Activated gamma-delta T cell treated with Interleukin-2 at 50 U/mL for 16 hours (primary cell): ENCODE measurements at places on chromosomes 13 and 19.

DNA sequence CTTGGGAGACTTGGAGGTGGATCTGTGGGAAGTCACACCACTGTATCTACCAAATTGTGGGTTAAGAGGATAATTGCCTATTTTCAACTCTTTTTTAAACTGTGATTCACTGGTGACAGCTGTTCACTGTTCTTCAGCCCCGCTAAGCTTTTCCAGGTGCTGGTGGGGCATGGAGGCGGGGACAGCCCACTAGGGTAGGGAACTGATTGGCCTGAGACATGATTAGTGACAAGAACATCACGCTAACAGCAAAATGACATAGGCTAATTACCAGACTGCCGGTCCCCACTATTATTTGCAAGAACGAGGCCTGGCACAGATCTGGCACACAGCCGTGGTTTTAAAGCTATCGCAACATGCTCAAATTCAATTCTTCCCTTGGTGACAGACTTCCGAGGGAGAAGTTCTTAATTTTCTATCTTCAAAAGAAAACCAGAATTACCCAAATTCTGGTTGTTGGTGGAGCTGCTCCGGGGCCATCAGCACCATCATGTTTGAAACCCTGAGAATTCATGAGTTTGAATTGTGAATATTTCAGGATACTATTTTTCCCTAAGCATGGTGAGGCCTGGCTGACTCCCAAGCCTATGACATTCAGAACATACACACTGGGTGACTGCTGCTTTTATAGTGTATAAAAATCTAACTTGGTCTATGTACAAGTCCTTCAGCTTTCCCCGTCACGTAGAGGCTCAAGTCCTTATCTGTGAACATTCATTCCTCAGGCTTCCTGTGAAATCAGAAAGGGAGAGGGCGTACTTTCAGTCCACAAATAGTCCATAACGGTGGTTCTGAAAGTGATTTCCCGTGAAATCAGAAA, 17.9 kb downstream of the DOCK9 start:
- DNase-seq = no peak

DNA sequence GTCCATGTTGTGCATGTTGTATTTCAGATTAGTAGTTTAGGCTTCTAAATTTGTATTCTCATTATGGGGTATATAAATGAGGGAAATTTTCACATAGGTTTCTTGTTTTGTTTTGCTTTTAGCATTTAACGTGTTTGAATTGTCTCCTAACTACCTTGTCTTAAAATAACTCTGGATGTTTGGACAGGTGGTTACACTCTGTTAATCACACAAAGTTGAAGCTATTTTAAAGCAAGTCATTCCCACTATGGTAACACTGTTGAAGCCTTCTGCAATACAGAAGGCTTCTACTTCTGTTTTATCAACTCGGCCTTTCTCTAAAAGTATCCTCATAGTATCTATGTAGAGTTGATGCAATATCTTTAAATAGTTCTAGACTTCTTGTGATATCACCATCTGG, 245.3 kb upstream of the HTR2A start:
- DNase-seq = no peak

- DNase-seq = no peak
Observed at GRCh38 chr13:49810567-49811526, 18.4 kb upstream of the KPNA3 start.

DNA sequence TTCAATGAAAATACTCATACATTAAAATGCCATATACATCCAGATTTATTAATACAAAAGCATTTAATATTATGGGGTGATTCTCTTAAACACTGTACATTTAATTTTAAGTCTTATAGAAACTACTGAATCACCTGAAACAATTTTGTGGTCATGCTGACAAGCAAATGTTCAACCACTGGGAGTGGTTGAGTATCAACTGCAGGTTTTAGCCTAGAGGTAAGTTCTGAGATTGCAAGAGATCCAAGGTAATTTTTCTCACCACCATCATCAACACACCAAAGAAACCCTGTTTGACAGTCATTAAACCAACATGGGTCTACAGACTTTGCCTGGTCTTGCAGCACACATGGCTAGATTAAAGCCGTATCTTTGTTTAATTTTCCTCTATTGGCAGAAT, 196.3 kb downstream of the LHFPL6 start:
- no peak for DNase-seq

- DNase-seq = no peak
Observed at GRCh38 chr13:31461923-31462322, 262.1 kb downstream of the B3GLCT start.
